ENCODE measurements at places on chromosomes 6 and 20.

- DNase-seq = no peak
Measured at GRCh38 chr6:157392927-157393668, 12.1 kb downstream of the ZDHHC14 start.

DNA sequence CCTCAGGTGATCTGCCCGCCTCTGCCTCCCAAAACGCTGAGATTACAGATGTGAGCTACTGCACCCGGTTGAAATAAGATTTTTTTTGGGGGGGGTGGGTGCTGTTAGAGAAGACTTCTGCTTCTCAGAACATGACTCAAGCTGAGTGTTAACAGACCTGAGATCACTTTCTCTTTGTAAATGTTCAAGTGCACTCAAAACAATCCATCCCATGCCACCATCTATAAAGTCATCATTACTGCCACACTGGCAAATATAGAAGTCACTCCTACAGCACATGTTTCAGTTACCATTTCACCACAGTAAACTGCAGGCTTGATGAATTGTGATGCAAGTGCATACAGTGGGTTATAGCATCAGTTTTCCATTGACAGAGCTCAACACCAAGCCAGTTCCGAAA lies 9.0 kb downstream of the VPS16 start:
- no peak for DNase-seq

- no peak for DNase-seq
Measured at GRCh38 chr6:43858161-43859153, 88.4 kb downstream of the VEGFA start.

DNA sequence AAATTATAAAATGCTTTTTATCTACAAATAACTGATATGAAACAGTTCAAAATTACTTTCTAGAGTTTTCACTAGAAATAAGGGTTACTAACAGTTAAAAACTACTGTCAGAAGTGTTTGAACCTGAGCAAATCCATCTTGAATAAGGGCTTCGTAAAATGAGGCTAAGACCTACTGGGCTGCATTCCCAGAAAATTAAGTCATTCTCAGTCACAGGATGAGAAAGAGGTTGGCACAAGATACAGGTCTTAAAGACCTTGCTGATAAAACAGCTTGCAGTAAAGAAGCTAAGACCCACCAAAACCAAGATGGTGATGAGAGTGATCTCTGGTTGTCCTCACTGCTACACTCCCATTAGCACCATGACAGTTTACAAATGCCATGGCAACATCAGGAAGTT lies 93.7 kb downstream of the PLG start:
- DNase-seq = peak; percentile 3

- DNase-seq = no peak
Measured at GRCh38 chr6:166007349-166008263, 160.0 kb downstream of the TBXT start.

DNA sequence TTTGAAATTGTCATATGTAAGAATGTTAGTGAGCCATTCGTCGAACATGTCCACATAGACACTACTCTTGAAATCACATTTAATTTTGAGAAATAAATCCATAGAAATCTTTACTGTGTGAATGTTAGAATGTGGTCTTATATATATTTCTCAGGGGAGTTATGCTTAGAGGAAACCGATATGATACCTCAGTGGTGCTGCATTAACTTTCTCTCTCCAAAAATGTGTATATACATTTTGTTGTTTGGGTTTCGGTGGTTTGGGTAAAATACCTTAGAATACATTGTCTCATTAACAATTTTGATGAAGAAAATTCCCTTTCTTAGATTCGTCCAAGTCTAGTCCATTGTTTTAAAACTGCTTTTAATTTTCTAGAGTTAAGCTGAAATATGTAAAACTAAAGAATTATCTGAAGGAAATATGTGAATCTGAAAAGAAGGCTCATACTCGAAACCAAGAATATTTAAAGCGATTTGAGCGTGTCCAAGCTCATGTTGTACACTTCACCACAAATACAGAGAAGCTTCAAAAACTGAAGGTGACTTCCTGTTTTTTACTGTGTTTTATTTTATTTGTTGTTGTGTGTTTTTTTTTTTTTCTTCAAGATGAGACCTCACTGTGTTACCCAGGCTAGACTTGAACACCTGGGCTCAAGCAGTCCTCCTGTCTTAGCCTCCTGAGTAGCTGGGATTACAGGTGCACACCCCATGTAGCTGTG lies 10.3 kb downstream of the KIZ start:
- DNase-seq = no peak

- no peak for DNase-seq
Measured at GRCh38 chr20:38203337-38203980, 38.4 kb upstream of the TGM2 start.

- DNase-seq = no peak
Measured at GRCh38 chr6:25138934-25139415, 140.2 kb upstream of the CARMIL1 start.

- no peak for DNase-seq
Measured at GRCh38 chr6:73614802-73615201, 39.0 kb downstream of the SLC17A5 start.

- DNase-seq = no peak
Measured at GRCh38 chr6:22194188-22194921, 102.5 kb downstream of the PRL start.

GRCh38 chr20:44207126-44207723 lies 3.3 kb downstream of the OSER1 start:
- no peak for DNase-seq

DNA sequence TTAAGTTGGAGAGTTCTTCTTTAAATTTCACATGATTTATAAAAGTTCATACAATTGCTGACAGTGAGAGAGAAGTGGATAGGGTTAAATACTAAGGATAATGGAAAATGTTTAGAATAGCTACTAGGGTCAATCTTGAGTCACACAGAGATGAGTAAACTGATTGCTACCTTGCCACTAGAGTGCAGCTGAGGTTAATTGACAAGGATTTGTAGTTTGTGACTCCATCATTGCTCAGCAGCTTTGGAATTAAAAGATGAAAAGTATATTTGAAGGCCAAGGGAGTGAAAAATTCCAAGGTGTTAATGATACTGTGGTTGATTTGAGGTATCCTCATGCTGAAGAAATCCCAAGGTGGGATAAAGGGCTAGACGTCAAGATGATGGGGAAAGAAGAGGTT lies 524.0 kb downstream of the UTRN start:
- peak; percentile 81 for DNase-seq

GRCh38 chr6:121835662-121836061 lies 400.2 kb downstream of the GJA1 start:
- DNase-seq = no peak

GRCh38 chr6:8939615-8940014 lies 504.3 kb upstream of the SLC35B3 start:
- no peak for DNase-seq

DNA sequence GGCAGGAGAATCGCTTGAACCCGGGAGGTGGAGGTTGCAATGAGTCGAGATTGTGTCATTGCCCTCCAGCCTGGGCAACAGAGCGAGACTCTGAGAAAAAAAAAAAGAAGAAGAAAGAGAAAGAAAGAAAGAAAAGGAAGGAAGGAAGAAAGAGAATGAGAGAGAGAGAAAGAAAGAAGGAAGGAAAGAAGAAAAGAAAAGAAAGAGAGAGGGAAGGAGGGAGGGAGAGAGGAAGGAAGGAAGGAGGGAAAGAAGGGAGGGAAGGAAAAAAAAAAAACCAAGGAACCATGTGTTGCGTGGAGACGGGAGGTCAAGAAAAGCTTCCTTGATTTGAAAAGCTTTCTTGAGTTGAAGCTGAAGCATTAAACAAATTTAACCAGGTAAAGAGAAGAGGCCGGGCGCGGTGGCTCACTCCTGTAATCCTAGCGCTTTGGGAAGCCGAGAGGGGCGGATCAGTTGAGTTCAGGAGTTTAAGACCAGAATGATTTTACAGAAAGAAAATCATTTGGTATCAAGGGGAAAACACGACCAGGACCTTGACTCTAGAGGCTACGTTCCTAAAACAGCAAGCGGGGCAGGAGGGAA lies 90.5 kb upstream of the PRSS16 start:
- no peak for DNase-seq

GRCh38 chr6:3405679-3406078 lies 51.2 kb downstream of the SLC22A23 start:
- DNase-seq = no peak

GRCh38 chr20:2398449-2398848 lies 17.7 kb downstream of the TGM6 start:
- no peak for DNase-seq

DNA sequence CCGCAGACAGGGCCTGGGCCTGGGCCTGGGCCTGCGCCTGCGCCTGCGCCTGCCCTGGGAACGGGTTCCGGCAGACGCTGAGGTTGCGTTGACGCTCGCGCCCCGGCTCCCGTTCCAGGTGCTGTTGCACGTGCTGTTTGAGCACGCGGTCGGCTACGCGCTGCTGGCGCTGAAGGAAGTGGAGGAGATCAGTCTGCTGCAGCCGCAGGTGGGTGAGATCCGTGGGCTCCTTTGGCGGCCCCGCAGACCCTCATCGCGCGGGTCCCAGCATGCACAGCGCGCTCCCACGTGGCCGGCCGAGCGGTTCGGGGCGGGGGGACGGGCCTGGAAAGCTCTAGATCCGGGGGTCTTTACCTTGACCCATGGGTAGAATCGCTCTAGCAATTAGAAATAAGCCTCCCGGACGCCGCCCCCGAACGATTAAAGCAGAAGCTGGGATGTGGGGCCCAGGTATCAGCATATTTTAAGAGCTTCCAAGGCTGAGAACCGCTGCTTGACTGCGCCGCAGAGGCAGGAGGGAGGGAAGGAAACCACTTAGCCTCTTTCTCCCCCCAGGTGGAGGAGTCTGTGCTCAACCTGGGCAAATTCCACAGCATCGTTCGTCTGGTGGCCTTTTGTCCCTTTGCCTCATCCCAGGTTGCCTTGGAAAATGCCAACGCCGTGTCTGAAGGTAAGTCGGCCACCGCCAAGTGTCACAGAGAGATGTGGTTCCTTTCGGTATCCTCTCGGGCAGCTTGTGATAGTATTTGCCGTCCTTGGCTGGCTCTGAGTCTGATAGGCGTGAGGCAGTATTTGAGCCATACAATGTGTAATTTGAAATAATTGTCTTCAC lies 508 bp downstream of the NOP56 start:
- DNase-seq = no peak

- DNase-seq = no peak
Measured at GRCh38 chr6:135531954-135532490, 34.5 kb upstream of the AHI1 start.

- DNase-seq = no peak
Measured at GRCh38 chr6:3287976-3288707, 29.4 kb downstream of the PSMG4 start.

GRCh38 chr6:145372671-145373151 lies 362.6 kb downstream of the EPM2A start:
- peak; percentile 1 for DNase-seq

- DNase-seq = no peak
Measured at GRCh38 chr6:161921602-161922395, 647.9 kb upstream of the AGPAT4 start.

- no peak for DNase-seq
Measured at GRCh38 chr6:72783666-72784065, 161.8 kb downstream of the KCNQ5 start.

DNA sequence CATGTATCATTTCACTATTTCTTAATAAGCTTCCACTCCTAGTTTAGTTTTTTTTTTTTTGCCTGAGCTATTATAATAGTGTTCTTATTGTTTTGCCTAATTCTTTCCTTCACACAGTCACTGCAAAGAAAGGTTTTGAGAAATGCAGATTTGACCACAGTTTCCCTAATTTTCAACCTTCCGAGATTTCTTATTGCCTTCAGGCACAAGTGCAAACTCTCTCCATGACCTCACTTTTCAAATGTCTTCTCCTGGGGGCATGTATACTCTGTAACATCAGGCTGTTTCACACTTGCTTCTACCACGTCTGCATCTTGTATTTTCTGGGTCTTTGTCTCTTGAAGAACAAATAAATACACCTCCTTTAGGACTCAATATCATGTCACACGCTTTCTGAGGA lies 339.0 kb upstream of the CITED2 start:
- no peak for DNase-seq

DNA sequence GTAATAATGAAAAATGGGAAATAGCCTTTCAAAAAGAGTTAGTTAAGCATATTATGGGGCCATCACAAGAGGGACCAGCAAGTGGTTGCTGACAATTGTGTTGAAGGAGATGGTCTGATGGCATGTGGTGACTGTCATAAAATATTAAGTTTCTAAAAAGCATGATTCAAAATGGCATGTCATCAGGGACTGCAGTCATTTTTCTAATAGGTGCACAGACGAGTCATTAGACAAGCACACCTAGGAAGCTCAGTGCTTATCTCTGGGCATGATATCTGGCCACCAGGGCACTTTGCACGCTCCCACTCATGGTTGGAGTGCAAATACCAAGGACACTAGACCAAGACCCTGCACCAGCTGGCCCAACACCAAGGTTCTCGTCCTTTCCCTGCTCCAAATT lies 226.5 kb downstream of the ANKRD60 start:
- no peak for DNase-seq

DNA sequence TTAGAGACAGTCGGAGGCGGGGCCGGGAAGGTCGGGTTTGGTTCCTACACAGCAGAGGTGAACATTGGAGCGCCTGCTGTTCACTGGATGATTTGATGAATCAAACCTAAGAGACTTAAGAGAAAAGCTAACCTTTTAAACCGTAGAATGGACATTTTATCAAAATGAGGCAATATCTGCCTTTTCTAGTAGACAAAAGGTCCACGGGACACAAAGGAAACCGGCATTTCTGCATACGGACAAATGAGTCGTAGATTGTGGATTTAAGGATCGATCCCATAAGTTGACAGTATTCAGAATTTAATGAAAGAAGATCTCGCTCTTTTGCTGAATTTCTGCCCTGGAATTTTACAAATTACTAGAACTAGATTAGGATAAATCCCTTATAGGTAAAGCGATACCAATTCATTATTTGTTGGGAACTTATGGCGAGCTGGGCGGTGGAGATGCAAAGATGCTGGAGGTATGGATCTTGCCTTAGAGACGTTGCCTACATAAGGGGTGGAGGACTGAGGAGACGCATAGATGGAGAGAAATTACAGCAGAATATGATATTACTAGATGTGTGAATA lies 400 bp downstream of the PAK1IP1 start:
- no peak for DNase-seq

- no peak for DNase-seq
Measured at GRCh38 chr6:16104624-16105433, 24.1 kb upstream of the MYLIP start.

GRCh38 chr6:84512391-84512790 lies 252.0 kb downstream of the TBX18 start:
- no peak for DNase-seq

DNA sequence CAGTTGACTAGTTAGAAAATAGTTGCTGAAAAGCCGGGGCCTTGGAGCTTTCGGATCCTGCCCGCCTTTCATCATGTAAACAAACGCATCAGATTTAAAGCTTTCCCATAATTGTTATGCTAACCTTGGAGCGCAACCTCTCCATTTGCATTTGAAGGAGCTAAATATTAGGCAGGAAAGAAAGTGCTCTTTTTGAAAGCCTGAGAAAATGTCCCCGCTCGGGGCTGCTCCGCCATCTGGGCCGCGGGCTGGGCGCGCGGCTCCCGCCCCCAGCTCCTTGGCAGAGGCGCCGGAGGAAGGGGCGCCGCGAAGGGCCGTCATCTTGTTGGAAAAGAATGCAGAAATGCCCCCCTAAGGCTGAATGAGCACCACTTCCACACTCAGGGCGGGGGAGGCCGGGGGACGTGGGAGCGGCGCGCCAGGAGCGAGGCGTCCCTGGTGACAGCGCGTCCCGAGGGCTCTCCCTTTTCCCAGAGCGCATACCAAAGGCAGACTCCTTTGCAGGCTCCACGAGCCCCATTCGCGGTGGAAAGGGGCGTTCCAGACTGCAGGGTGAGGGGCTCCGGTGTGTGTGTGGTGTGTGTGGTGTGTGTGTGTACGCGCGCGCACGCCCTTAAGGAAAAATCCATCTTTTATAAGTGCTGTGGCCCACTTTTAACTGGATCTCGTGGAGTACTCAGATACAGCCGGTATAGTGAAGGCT lies 145.6 kb upstream of the ID4 start:
- no peak for DNase-seq

All from RKO (cell line).